NCI-H187 (cell line): ENCODE measurements at places on chromosomes 11 and 22.

DNA sequence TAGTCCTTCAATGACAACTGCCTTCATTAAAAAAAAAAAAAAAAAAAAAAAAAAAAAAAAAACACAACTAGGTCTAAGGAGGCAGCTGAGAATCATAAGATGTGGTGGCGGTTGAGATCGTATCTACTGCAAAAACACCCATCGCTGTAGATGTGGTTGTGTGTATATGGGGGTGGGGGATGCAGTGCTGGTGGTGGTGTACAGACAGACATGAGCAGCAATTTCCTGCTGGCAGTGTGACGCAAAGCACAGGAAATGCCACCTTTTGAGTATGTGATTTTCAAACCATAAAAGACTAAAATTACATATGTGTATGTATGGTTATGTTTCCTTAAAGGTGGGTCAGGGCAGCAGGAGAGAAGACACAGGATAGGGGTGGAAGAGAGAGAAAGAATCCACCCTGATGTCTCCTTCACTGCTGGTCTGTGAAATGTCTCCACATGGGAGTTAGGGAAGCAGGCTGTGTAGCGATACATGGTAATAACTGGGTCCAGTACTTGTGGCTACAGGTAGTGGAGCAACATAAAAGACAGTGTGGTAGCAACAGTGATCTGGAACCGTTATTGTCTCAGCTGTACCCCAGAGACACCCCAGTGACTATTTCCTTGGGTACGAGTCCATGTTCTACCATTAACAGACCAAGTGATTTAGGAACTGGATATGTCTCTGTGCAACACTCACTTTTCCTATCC, 57.9 kb downstream of the SYTL2 start:
- DNase-seq = no peak

DNA sequence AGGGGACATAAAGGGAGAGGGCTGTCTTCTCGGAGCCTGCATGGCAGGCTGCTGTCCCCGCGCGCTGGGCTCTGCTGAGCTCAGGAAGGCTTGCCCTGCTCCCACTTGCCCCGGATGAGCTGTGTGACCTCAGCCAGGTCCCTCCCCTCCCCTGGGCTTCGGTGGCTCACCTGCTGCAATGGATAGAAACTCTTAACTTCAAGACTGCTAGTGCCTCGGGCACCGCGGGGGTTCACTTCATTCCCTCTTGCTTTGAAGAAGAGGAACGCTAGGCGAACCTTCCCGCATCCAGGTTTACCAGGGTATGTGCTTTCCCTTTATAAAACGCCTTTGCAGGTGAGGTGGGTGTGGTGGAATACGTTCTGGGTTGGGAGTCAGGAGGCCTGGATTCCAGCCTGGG, 115.0 kb downstream of the PHF21B start:
- no peak for DNase-seq

- no peak for DNase-seq
Observed at GRCh38 chr11:87462171-87462570, 424.4 kb downstream of the TMEM135 start.

DNA sequence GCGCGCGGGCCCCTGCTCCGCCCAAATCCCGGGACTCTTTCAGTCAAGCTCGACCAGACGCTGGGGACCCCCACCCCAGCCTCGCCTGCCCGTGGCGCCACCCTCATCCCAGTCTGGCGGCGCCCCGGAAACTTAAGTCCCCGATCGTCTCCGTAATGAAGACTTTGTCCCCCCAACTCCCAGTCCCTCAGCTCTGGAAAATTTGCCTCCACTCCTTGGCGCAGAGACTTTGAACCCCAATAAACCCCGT, 348 bp downstream of the PLCB3 start:
- no peak for DNase-seq

- no peak for DNase-seq
Observed at GRCh38 chr11:91850533-91851275, 373.9 kb upstream of the FAT3 start.

DNA sequence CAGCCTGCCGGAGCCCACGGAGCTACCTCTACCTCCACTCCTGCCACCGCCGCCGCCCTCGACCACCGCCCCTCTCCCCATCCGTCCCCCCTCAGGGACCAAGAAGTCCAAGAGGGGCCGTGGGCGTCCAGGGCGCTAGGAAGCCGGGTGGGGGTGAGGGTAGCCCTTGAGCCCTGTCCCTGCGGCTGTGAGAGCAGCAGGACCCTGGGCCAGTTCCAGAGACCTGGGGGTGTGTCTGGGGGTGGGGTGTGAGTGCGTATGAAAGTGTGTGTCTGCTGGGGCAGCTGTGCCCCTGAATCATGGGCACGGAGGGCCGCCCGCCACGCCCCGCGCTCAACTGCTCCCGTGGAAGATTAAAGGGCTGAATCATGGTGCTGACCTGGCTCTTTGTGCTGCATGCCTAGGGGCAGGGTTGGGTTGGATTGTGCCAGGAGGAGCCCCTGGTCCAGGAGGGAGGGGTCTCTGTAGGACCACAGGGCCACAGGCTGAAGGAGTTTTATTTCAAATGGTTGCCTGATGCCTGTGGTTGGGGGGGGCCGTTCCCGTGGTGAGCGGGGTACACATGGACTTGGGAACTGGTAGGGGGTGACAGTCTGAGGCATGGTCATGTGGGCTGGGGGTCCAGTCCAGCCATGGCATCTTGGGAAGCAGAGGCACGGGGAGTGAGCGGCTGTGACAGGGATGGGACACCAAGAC, 2.3 kb downstream of the PTPRCAP start:
- DNase-seq = no peak

GRCh38 chr22:47354668-47355387, 592.4 kb downstream of the TBC1D22A start:
- DNase-seq = no peak

DNA sequence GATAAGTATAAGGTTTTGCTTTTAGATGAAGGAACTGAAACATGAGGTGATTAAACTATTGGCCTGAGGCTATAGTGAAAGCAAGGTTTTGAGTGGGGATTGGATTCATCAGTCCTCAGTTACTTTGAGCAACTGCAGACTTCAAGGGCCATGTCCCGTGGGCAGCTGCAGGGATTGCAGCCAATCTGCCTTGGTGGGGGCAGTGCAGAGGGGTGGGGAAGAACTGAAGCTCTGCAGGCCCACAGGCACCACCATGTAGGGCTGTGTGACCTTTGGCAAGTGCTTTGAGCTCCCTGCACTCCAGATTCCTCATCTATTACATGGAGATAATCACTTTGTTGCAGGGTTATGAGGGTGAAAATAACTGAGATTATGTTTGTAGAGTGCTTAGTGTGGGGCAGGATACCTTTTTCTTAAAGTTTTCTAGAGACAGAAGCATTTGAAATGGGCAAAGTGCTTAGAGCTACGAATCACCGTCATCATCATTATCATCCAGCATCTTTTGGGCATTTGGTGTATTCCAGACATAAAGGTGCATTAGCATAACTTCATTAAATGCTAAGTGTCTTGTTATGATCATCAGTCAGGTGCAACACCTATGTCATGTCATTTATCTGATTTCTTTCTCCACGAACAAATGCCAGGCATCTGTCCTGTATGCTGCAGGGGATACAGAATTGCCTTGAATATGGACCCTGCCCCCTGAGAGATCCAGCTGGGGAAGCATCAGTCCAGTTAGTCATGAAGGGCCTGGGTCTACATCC, 72.1 kb upstream of the TENM4 start:
- DNase-seq = no peak

GRCh38 chr22:44952863-44953746, 56.7 kb downstream of the PHF21B start:
- no peak for DNase-seq

DNA sequence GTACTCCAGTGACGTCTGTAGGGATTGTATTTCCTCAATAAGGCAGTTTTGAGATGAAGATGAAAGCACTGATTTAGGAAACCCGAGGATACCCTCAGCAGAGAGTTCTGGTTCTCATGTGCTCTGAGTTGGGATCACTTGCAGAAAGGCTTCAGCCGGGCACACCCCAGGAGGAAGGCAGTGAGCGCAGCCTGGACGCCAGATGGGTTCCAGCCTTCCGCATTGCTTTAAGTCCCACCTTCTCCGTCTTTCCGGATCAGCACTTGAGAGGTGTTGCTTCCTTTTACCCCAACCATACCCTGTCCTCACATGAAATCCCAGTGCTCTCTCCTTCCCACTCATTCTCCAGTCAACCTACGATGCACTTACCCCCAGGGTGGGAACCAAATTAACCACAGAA, 239.5 kb upstream of the CADM1 start:
- DNase-seq = no peak

DNA sequence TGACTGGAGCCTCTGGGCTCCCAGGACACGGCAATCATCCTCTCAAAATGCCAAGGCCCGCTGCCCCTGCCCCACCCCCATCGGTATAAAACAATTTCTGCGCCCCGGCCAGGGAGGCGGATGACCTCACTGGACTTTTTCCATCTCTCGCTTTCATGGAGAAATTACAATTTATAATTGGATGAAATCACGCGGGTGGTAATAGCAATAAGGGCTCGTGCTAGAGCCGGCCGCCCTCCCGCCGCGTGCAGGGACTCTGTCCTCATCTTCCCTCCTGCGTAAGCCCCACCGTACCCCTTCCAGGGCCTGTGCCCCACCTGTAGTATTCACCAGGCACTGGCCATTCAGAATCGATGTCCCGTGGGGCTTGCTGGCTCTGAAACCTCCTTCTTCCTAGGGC, 64.5 kb downstream of the MACROD1 start:
- DNase-seq = no peak

- no peak for DNase-seq
Observed at GRCh38 chr11:19729141-19729540, 16.5 kb downstream of the NAV2 start.

DNA sequence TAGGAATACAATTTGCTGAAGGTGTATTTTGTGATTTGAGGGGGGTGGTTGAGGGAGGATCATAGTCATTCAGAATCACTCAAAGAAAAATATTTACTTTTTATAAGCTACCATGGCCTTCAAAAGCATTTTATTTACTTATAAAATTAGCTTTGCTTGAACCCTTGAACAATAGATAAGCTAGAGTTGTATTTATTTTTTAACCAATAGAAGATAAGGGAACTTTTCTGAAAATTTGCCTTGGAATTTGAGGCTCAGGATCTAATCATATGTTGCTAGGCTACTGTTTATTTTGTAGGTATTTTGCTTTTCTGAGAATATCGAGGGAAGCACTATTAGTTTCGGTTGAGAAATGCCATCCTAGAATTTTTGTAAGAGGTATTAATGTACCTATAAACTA, 82.1 kb downstream of the EMSY start:
- DNase-seq = no peak

DNA sequence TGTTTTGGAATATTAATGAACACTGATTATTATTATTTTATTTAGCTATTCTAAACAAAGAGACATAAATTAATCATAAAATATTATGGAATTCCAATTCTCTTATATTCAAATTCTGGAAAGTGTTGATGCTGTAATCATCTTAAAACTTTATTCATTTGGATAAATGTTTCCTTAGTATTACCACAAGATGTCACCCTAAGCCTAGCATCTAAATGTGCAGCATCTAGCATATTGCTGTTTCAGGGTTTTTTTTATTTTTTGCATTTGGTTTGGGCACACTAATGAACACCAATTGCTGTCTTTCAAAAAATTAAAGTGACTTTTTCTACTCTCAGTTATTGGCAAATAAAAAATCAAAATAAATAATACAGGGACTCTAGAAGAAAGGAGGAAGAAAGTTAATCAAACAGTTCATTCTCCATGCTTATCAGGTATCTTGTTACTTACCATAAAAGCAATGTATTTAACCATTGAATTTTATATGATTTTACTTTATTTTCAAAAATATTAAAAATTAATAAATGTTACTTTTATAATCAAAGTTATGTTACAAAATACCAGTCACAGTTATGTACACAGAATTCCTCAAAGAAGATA, 31.8 kb downstream of the DLG2 start:
- DNase-seq = no peak

GRCh38 chr11:15867871-15868270, 488.5 kb downstream of the SOX6 start:
- no peak for DNase-seq

GRCh38 chr11:126115127-126115495, 52.4 kb upstream of the CDON start:
- no peak for DNase-seq

DNA sequence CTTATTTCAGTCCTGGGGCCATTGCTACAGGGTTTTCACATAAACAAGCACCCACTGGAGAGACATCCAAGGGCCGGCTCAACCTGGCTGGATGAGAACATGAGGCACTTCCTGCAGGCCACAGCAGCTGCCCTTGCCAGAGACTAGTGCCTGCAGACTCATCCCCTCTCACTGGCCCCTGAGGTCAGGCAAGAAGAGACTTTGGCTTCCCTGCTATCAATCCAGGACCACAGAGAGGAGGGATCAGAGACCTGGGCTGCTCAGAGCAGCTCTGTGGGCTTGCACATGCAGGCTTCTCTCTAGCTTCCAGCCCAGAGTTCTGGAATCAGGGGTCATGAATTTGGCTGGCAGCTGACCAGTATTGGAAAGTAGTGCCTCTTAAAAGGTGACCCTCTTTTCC, 79.5 kb downstream of the CABIN1 start:
- DNase-seq = no peak

GRCh38 chr11:123822599-123822998, 16.4 kb upstream of the OR6M1 start:
- no peak for DNase-seq

DNA sequence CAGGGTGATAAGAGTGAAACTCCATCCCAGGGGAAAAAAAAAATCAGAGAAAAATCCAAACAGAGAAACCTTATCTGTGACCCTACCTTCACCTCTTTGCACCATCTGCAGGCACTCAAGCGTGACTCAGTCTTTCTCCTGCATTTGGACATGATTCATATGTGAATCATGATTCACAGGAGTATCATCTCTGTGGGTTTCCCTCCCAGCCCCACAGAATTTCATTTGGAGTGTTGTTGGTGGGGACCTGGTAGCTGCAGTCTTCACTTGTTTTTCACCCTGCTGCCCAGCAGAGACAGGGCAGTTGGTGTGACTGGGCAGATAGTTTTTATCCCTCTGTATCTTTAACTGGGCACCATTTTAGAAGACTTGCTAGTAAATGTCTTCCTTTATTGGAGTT, 75.7 kb downstream of the DEPDC5 start:
- no peak for DNase-seq

DNA sequence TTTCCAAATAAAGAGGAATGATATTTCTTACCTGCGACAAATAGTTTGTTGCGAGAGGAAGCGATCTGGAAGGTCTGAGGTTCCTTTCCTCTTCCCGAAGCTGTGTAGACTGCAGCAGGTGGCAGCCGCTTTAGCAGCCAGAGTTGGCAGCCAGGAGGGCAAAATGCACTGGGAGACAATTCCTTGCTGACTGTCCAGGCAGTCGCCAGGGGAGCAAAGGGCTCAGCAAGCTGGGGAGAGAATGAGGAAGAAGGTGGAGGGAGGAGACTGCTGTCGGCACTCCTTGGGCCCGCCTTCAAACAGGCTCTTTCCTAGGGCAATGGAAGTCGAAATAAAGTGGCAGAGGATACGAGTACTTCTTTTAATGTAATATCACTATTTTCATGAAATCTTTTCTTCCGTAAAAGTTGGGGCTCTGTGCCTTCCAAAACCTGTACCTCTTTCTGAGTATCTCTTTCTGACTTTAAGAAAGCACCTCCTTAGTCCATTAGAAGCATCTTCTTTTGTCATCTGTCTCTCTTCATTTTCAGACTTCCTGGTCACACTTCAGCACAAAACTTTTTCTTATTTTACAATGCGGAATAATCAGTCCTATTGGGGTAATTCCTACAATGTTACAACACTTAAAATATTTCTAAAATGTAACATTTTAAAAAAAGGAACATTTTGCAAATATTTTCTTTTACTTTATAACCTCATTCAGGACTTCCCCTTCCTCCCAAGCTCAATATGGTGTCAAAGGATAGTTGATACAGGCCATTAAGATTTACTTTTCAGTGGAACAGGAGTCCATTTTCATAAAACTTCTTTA, at the start of gene IL18:
IL18 (minus strand) TSS at position 220 of the 811 bp plus-strand sequence. CDS start 9,041 bp downstream, outside the sequence.
- DNase-seq = no peak
